HFFc6 (cell line): ENCODE measurements at places on chromosomes 12 and 14. TPM values are rescaled to one million over a fixed set of nuclear protein-coding genes. Genes with fewer than 3 reads are reported as not detected.

The NKX2-1 gene
- total RNA-seq = not detected in 2 replicates

The PRH2 gene
- not detected in 3 replicates for total RNA-seq

The ASPG gene
- total RNA-seq = not detected in 3 replicates

The MYF5 gene
- total RNA-seq = not detected in 2 replicates

The MANSC4 gene
- not detected in 3 replicates for total RNA-seq

The KERA gene
- total RNA-seq = not detected in 3 replicates

The RNASE8 gene
- total RNA-seq = not detected in 3 replicates

The OR6C6 gene
- total RNA-seq = not detected in 2 replicates

DNA sequence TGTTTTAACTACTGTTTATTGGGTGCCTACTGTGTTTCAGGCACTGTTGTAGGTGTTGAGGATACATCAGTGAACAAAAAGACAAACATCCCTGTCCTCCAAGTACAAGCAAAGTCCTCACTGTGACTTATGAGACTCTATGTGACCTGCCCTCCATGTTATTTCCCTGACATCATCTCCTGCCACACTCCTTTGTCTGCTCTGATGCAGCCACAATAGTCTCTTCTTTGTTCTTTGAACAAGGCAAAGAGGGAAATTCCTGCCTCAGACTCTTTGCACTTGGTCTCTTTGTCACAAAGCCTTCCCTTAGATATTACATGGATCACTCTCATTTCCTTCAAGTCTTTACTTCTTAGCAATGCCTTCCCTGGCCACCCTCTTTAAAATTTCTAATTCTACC is 240.1 kb upstream of the SRRM4 start:
- no peak for DNase-seq

GRCh38 chr14:41899416-41899815 is 292.7 kb downstream of the LRFN5 start:
- DNase-seq = no peak

DNA sequence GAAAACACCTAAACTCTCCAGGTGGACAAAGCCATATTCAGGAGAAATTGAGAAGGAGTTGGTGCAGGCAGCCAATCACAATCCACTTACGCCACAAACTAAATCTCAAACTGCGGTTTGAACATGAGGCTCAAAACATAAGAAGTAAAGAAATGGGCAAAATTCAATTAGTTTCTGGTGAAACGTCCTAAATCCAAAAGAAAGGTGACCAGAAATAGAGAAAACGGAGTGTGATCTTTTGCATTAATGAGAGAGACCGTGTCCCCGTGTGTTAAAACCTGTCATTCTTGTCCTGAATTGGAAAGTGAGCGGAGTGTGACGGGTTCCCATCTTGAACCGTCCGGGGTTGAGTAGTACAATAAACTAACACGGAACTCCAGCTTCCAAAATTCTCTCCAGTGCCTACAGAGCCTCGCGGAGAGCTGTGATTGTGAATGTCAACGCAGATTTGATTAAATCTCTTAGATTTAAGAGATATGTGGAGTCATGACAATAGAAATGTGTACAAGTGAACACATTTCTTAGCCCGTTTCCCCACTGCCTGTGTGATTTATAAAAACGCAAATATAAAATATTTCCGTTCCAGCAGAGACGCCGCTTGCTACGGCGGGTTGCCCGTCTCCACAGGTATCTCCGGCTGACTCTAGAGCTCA is 595 bp upstream of the METAP2 start:
- DNase-seq = peak; percentile 12

- DNase-seq = no peak
Measured at GRCh38 chr12:5587711-5588121, 155.8 kb downstream of the NTF3 start.

GRCh38 chr12:6377667-6377994 is 2.3 kb upstream of the SCNN1A start:
- DNase-seq = no peak

GRCh38 chr14:70697701-70698100 is 56.0 kb downstream of the TTC9 start:
- DNase-seq = no peak

DNA sequence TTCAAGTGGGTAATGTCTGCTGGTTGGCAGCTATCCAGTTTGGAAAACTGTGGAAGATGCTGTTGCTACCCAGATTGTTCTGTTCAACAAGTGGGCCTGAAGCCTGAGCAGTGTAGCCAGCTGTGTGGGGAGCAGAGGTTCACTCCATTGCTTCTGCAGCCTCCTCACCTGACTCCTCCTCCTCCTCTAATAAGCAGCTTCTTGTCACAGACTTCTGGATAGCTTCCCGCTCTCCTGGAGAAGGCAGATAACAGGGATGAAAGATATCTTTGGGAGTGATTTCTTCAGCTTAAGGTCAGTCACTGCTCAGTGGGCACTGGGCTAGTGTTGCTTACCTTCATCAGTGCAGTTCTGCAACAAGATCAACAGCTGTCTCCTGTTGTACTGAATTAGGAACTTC is 2.0 kb downstream of the POP5 start:
- no peak for DNase-seq

GRCh38 chr12:14982991-14983390 is 10.1 kb downstream of the PDE6H start:
- DNase-seq = no peak

DNA sequence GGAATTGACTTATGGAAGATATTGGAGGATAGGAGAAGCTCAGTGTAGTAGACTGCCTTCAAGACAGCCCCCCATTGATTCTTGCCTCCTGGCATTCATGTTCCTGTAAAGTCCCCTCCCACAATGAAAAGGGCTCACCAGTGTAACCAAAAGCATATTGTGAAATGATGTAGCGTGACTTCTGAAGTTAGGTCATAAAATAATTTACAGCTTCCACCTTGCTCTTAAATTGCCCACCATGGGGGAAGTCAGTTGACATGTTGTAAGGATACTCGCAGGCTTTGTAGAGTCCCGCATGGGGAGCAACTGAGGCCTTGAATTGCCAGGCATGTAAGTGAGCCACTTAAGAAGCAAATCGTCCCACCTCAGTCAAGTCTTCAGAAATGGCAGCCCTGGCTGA is 25.1 kb downstream of the GTSF1 start:
- no peak for DNase-seq

DNA sequence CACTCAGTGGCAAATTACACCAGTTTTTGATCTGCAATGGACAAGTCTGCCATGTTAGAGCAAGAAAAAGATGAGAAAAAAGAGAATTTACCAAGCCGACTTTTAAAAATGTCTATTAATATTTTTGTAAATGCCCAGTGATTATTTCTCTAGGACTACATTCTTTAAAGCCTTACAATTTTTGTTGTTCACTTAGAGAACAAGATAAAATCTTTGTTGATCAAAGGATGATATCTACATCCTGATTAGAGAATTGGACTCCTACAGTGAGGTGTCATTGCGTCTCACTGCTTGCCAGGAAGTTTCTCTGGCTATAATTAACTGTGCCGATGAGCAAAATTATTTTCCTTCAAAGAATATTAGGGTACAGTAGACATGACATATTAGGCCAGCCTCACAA is 1.7 kb upstream of the CFAP54 start:
- DNase-seq = no peak

- DNase-seq = no peak
Measured at GRCh38 chr12:67837876-67838275, 151.4 kb upstream of the IFNG-AS1 start.

- DNase-seq = no peak
Measured at GRCh38 chr12:25365340-25365730, 114.6 kb upstream of the KRAS start.

DNA sequence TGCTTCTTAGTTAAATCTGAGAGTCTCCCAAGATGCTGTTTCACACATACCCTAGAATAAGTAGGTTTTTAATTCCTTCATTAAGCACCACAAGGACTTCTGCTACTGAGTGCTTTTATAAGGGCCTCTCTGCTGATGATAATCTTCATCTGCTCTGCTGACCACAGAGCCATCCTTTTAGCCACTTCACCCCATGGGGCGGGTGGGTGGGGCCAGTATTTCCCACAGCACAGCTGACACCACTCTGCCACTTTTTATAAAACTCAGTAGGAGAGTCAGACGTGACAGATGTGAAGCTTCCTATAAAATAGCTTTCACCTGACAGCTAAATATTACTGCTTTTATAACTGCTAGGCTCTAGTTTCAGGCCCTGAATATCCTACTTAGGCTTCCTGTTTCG is 20.3 kb downstream of the FCF1 start:
- no peak for DNase-seq

- DNase-seq = no peak
Measured at GRCh38 chr12:77599782-77600467, 230.8 kb upstream of the NAV3 start.
